ENCODE measurements at places on chromosomes 6 and 20. TPM values are rescaled to one million over a fixed set of nuclear protein-coding genes. Genes with fewer than 3 reads are reported as not detected.

The C20orf144 gene
- 0.24 TPM for total RNA-seq

The TBXT gene
- not detected for total RNA-seq

DNA sequence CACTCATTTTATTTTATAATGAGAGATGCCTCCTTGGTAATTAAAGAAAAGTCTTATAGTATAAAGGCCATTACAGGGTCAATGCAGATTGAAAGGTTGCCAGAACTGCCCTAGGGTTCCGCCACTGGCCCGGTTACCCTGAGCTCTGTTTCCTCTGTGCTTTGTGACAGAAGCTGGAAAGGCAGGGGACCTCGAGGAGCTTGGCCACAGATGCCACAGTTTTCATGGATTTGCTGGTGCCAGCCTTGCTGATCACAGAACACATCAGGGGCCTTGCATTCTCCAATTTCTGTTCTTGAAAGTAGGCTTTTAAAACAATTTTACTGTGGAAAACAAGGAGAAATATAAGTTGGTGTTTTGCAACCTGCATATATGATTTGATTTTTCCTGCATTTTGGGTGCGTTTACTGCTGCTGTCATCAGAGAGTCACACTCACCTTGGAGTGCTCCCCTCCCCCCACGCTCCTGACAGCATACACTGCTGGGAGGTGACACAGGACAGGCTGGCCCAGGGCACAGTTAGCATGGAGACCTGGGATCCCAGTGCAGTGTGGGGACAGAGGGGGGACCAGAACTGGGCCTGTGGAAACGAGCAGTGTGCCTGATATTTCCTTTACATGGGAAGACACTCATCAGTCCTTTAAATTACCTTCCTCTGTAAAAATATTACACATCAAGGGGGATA lies 142.8 kb downstream of the CFAP61 start:
- DNase-seq = no peak

GRCh38 chr6:39195792-39196385 lies 33.4 kb downstream of the KCNK5 start:
- DNase-seq = no peak

- DNase-seq = no peak
These were observed 82.6 kb upstream of the PREP start for GRCh38 chr6:105485456-105485855.

DNA sequence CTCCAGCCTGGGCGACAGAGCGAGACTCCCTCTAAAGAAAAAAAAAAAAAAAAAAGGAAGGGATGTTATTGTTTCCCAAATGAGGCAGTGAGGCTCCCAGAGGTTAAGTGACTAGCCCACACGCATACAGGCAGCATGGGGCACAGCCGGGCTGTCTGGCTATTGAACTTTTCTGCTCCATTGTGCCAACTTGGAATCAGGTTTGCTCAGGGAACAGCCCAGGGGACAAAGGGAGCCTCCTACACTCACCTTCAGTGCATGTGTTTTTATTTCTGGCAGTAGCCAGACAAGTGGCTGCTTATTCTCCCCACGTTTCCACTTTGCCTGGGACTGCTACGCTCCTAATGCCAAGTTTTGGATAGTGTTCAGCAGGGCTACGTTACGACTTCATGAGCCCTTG lies 10.7 kb downstream of the ETV7 start:
- no peak for DNase-seq

GRCh38 chr6:17347012-17347411 lies 46.4 kb upstream of the CAP2 start:
- no peak for DNase-seq

DNA sequence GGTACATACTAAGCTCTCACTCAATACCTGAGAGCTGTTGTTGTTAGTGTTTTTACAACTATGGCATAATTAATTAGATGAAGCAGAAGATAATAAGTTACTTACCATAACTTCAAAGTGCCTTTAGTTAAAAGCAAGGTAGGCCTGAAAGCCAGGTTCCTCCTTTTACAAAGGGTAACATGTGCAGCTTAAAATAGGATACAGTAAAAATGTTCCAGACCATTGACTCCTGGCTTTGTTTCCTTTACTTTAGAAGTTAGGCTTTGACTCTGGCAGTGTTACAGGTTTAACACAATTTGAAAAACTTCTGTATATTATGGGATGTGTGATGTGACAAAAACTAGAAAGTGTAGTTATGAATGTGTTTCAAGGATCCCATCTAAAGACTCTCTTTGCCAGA lies 522.5 kb downstream of the EPM2A start:
- DNase-seq = no peak

- DNase-seq = no peak
These were observed 828 bp downstream of the ADGRB3 start for GRCh38 chr6:68635706-68636513.

DNA sequence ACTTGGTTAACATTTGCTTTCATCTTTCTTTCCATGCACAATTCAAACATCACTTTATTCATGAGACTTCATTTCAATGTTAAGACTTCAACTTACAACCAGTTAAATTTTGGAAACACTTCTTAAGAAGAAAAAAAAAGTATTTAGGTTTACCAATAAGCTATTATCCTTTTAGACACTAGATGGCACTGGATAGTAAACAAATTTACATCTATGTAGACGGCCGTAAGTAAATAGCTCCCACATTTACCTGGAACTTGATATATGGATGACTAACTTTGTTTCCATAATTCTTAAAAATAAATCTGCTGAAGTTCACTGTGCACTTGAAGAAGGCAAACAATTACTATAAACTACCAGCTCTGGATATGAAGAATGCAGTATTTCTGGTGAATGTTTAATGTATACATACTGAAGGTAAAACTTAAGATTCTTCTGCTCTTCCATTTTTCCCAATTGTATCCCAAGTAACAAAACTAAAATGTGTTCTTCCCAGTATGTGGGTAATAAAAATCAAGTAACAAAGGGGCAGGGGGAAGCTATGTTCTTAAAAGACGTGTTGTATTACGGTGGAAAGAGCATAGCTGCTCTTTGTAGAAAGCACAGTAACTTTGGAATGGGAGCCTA lies 130.6 kb upstream of the C6orf118 start:
- DNase-seq = peak; percentile 43

GRCh38 chr6:28567506-28567905 lies 41.8 kb downstream of the GPX5 start:
- DNase-seq = no peak
